ENCODE measurements at places on chromosomes 11 and 22.

- no peak for DNase-seq
These were observed 116.9 kb downstream of the STK33 start for GRCh38 chr11:8477151-8477550.

- DNase-seq = no peak
These were observed 3.4 kb upstream of the NDUFC2 start for GRCh38 chr11:78083021-78083420.

DNA sequence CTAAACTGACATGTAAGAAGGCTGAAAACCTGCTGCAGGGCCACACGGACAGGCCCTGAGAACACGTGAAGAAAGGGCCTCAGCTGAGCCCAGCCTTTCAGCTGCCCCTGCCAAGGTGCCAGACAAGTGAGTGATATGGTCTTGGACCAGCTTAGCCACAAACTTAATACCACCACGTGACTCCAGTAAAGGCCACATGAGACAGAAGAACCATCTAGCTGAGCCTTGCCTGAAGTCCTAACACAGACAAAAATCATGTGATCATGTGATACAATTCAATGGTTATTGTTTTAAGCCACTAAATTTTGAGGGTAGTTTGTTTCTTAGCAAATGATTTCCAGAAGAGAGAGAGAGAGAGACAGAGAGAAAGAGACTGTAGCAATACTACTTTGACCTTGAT is 66.9 kb upstream of the ARHGAP20 start:
- DNase-seq = no peak

- DNase-seq = no peak
These were observed 7.5 kb upstream of the B3GNT6 start for GRCh38 chr11:77026743-77027142.

DNA sequence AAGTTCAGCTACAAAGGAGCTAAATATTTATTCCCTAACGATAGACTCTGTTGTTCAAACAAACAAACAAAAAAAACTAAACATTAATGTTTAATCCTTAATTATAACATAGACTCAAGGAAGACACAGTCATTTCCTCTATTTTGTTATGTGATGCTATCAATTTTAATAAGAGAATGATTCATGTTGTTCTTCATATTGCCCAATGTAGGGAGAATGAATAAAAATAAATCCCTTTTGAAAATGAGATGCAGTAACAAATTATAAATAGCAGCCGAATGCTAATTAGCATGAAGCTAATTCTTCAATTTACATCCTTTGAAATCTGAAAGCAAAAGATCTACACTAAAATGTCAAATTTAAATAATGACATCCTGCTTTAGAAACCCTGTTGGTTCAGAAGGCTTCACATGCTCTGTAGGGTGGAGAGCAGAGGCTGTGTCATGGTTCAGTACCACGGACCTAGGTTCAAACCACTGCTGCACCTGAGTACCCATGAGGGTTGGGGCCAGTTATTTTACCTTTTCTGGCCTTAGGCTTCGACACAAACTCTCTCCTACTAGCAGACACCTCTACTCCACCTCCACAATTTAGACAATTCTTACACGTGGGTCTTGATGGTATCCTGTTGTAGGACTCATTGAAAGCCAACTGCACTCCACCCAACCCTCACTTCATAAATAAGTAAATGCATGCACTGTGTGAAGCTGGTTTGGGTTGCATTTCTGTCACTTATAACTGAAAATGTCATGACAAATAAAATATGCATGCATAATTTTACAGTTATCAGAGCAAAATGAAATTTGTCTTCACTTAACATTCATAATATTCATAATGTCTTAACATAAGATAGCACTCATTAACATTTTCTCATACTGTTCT is 89.0 kb downstream of the RRAS2 start:
- DNase-seq = no peak

DNA sequence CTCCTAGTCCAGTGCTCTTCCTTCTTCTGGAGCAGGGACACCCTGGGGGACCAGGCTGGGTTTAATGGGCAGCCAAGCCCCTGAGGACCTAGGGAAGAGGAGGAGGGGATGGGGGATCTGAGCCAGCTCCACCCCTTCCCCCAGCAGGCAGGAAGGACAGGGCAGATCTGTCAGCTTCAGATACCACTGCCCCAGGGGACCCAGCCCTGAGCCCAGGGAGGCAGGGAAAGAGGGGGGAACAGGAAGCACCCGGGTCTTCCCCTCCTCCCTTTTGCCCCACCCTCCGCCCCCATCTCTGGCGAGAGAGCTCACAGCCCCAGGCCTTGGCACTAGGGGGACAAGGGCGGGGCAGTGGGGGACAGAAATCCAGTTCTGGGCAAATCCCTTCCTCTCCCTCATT is 11.7 kb upstream of the SOX10 start:
- DNase-seq = no peak

GRCh38 chr22:50408311-50408710 is 65.2 kb downstream of the PPP6R2 start:
- DNase-seq = no peak

GRCh38 chr11:64181506-64182411 is 4.2 kb upstream of the STIP1 start:
- peak; percentile 40 for DNase-seq

DNA sequence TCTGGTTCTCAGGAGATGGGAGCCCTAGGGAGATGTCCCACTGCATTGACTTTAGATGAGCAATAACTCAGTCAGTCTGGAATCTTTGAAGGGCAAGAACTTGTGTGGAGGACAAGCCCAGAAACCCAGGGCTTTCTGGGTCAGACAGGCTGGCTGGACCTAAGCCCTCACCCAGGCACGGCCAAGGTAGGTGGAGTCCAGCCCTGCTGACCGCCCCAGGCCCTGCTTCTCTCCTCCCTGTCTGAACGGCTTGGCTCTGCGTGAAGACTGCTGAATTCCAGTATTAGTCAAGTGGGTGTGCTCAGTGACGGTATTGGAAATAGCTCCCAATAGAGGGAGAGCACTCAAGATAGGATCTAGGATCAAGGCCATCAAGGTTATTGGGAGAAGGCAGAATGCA is 6.1 kb downstream of the CXCR5 start:
- no peak for DNase-seq

GRCh38 chr11:69123593-69124545 is 31.9 kb upstream of the SMIM38 start:
- DNase-seq = no peak

Measured in progenitor cell of endocrine pancreas (in vitro differentiated cells).